Neural crest cell (in vitro differentiated cells): ENCODE measurements at places on chromosomes 12 and 14.
A peak's percentile ranks its signal among the peaks of the same experiment; 100 is the strongest.

- DNase-seq: peak; percentile 43
Measured at GRCh38 chr14:76546426-76547221, 170.7 kb downstream of the ESRRB start.

DNA sequence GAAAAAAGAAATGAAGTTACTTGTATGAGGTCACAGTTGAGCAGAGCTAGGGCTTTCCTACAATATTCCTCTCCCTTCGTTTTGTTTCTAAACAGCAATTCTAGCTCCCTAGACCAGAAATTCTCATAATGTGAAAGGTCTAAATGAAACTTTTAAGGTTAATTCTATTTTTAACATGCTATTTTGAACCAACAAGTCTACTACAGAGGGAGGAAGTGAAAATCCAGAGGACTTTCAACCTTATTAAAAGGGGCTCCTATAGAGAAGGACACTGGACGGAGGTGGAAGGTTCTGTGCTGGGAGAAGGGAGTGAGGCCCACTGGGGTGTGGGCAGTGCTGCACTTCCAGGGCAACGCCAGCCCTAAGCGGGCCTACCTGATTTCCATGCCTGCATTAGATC is 13.4 kb downstream of the GSG1 start:
- DNase-seq: no peak

- DNase-seq: no peak
Measured at GRCh38 chr12:54708826-54709225, 60.7 kb upstream of the DCD start.

GRCh38 chr12:7496451-7496850 is 7.1 kb downstream of the CD163 start:
- no peak for DNase-seq

DNA sequence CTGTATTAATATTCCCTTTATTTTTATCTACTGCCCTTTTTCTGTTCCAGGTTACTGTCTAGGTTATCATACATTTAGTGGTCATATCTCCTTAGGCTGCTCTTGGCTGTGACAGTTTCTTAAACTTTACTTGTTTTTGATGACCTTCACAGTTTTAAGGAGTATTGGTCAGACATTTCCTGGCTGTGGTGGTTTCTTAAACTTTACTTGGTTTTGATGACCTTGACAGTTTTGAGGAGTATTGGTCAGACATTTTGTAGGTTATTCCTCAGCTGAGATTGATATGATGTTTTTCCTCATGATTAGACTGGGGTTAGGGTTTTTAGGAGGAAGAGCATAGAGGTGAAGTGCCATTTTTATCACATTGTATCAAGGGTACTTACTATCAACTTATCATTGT is 36.4 kb downstream of the CCDC91 start:
- no peak for DNase-seq

- DNase-seq: no peak
Measured at GRCh38 chr14:40133463-40133862, 701.2 kb upstream of the FBXO33 start.
